ENCODE measurements at places on chromosomes 13 and 19.
A peak's percentile ranks its signal among the peaks of the same experiment; 100 is the strongest.

DNA sequence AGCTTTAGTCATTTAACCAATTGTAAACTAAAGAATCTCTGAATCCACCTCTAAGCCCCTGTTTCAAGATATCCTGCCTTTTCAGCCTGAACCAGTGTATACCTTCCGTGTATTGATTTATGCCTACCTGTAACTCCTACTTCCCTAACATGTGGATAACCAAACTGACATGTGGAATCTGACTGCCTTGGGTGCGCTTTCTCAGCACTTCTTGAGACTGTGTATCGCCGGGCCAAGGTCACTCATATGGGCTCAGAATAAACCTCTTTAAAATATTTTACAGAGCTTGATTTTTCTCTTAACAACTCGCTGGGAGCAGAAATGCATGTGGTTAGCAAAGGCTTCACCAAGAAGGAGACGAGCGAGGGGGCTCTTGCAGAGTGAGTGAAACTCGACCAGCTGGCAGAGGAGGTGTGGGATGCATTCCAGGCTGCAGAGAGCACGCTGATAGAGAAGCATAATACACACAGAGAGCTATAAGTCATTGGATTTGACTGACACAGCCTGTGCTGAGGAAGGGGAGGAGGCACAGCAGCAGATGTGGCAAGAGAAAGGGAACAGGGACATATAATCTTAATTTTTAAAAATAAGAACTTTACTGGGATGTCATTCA, 268.2 kb upstream of the MAB21L1 start:
- DNase-seq, result no peak

DNA sequence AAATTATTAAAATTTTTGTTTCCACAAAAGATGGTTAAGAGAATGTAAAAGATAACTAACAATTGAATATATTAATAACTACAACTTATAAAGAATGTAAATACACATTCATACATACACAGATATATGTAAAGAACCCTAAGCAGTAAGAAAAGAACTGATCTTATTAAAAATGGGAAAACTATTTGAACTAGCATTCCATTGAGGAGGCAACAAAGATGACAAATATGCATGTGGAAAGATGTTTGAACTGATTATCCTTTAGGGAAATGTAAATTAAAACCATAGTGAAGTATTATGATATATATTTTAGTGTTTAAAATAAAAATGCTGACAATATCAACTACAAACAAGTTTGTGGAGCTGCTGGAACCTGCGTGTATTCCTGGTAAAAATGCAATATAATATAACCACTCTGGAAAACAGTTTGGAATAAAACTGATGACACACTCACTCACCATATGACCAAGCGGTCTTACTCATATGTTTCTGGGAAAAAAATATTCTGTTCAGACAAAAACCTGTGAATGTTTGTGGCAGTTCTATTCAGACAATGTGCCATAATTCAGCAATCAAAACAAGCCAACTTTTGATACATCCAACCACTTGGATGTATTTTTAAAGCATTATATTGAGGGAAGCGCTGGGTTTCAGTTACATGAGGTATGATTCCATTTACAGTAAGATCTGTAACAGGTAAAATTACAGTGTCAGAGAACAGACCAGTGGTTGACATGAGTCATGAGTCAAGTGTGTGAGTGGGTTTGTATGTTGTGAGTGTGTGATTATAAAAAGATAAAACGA, 694.4 kb upstream of the SLITRK5 start:
- no peak for DNase-seq

DNA sequence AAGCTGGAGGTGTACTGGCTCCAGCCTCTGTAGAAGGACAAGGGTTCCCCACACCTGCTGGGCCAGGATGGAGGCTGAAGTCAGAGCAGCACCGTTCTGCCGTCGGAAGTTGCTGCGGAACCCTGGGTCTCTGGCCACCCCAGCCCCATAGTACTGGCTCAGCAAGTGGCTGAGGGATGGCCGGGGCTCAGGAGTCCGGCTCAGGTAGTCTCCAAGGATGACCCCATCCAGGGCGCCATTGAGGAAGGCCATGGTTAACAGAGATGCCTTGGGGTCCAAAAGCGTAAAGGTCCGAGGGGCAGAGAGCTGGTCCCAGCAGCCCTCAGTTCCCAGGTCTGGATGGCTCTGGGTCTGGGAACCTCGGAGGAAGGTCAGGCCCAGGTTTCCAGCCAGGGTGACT, 3.7 kb downstream of the PGLYRP2 start:
- DNase-seq, result no peak

DNA sequence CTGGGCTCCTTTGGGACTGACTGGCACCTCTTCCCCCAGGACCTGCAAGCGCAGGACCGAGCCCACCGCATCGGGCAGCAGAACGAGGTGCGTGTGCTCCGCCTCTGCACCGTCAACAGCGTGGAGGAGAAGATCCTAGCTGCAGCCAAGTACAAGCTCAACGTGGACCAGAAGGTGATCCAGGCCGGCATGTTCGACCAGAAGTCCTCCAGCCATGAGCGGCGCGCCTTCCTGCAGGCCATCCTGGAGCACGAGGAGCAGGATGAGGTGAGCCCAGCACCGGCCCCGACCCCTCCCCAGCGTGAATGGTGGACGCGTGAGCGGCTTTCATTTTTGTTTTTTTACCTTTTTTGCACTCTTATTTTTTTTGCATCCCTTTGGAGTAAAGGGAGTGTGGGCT, 56.0 kb upstream of the LDLR start:
- DNase-seq, result no peak

DNA sequence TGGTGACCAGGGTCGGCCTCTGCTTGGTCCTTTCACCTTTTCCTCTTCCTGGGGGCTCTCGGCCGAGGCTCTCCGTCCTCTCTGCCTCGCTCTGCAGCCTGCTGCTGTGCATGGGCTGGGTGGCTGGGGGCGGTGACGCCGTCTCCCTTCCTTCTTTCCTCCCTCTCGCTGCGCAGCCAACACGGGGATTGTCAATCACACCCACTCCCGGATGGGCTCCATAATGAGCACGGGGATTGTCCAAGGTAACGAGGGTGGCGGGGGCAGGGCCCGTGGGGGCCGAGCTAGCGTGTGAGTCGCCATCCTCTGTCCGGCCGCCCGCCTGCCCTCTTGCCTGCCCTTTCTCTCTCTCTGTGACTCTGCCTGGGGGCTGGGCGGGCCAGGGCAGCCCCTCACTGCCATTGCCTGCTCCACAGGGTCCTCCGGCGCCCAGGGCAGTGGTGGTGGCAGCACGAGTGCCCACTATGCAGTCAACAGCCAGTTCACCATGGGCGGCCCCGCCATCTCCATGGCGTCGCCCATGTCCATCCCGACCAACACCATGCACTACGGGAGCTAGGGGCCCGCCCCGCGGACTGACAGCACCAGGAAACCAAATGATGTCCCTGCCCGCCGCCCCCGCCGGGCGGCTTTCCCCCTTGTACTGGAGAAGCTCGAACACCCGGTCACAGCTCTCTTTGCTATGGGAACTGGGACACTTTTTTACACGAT, 7.1 kb downstream of the YIPF2 start:
- no peak for DNase-seq

GRCh38 chr13:101611491-101612475, 159.3 kb downstream of the ITGBL1 start:
- DNase-seq, result no peak

DNA sequence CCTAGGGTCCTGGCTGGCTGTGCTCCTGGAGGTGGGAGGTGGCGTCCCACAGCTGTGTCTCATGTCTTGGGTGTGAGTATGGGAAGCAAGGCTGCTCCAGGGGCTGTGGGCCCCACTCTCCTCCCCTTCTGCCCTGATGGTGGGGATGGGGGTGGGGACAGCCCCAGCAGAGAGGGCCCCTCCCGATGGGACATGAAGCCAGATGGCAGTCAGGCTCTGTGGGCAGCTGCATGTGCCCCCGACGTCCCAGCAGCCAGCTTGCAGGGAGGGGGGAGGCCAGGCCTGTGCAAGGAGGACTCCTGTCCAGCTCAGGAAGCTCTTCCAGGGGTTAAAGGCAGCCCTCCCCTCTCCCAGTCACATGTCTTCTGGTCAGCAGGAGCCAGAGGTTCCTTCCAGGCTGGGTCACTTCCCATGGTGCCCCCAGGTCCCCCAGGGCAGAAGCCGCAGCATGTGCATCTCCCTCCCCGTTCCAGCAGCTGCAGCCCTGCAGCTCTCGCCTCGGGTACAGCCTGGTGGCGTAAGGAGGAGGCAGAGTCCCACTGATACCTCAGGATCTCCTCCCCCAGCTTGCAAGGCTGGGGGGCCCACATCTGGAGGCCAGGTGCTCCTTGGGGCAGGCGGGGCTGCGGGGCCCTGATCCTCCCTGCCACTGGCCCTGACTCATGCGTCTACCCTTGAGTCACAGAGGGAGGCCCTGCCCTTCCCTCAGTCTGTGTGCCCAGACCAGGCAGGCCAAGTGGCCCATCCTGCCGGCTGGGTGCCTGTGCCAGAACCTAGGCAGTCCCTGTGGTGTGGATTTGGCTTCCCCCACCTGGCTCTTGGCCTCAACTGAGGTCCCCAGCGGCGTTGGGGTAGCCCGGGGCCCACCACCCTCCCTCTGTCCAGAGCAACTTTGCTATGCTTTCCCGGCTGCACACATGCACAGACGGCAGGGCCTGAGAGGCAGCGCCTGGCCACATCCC, 13.0 kb downstream of the YIPF2 start:
- no peak for DNase-seq

DNA sequence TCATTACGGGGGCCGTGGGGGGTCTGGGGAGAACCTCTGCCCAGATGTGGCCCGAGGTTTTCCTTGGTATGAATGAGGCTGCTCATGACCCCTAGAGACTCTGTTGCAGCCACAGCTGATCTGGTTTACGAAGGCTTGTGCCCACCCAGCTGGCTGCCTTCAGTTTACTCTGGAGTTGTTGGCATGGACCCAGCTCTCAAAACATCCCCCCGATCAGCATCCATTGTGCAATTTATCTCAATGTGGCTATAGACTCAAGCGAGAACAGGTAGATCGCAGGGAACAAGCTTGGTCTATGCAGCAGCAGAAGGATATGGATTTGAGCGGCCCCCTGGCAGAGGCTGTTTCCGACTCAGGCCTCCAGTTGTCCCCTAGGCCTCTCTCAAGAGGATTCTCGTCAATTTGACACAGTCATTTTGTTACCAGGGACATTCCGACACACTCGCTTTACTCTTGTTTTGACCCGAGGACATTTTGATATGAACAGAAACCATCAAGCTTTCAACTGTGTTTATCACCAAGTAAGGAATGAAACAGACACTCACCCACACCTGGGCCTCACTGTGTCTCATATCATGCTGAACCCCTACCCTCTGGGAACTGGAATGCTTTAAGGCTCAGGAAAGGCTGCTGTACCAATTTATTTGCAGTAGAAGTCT, 161.5 kb downstream of the KATNAL1 start:
- no peak for DNase-seq

DNA sequence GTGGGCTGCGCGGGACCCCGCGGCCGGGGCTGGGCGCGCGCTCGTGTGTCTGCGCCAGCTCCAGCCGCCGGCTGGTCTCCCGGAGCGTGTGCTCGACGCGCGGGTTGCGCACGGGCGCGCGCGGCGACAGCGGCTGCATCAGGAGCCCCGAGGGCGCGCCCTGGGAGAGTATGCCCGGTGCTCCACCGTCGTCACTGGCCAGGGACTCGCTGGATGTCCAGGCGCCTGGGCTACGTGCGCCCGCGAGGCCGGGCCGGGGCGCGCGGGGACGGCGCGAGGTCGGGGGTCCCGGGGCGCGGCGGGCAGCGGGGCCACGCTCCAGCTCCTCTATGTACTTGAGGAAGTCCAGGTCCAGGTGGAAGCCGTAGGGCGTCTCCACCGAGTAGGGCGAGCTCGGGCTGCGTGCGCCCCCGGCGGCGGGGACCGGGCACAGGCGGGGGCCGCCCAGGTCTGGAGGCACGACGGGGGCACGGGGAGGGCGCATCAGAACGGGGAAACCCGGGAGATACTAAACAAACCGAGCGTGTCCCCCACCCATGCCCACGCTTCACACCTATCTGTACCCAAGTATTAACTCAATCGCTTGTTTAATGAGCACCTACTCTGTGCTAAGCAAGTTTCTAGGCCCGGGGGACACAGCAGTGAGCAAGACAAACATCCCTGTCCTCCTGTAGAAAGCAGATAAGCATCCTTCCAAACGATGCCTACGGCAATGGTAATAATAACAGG, 7.6 kb downstream of the KANK3 start:
- peak; percentile 73 for DNase-seq

DNA sequence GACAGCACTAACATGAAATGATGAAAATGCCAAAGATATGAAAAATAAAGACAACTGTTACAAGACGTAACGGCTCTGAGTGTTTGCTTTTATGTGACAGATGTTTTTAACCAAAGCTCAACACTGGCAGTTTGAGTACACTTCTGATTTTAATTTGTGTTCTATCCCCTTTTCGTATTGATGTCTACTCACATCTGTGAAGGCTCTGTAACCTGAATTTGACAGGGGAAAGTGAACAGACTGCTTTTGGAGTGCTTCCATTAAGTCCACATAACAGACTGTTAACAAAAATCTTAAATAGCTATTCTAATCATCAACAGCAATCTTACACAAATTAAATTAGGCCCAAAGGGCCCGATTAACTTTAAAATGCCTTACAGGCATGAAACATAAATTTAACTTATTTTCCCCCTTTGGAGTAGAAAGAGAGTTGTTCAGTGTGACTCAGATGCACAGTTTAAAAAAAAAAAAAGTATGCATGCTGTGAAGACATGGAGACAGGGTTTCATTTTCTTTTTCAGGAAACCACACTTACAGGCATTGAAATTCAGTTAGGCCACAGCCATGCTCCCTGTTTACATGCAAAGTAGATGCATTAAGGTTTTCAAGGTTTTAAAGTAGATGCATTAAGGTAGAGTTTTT, 16.3 kb upstream of the RNASEH2B start:
- DNase-seq, result no peak

DNA sequence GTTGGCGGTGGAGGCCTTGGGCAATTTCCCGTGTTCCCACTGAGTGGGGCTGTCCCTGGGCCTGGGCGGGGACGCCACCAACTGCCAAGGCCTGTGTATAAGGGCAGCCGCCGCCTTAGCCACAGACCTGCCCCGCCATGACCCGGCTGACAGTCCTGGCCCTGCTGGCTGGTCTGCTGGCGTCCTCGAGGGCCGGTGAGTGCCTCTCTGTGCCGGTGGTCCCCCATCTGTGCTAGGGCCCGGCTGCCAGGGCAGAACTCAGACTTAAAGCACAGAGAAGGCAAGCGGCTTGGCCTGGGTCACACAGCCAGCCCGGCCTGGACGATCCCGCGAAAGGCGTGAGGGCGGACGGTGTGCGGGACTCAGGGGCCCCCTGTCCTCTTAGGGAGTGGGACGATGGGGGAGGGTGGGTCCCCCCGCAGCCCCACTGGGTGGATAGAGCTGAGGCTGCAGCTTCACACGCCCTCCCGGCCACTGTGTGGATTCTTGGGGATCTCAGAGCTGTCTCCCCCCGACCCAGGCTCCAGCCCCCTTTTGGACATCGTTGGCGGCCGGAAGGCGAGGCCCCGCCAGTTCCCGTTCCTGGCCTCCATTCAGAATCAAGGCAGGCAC, at the start of gene AZU1:
TSS of gene AZU1 (plus strand) at position 128 of the 612 bp plus-strand sequence. CDS start at position 138, 10 bp downstream.
- no peak for DNase-seq
